NCI-H2081 treated with DMSO at 0.1 percent for 48 hours (cell line): ENCODE measurements at places on chromosomes 13 and 19.

DNA sequence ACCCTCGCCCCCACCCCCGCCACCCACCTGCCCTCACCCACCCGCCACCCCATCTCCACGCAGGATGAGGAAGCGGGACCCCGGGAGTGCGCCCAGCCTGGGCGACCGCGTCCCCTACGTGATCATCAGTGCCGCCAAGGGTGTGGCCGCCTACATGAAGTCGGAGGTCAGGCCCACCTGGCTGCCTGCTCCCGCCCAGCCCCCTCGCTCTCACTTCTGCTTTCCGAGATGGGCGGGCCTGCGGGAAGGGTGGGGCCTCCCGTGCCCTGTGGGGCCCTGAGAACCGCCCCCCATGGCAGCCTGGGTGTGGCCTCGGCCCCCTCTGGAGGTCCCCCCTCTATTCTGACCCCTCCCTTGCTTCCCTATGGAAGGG, 3.1 kb upstream of the SPIB start:
- DNase-seq, result no peak

- DNase-seq, result no peak
These were observed 2.5 kb downstream of the HSD11B1L start for GRCh38 chr19:5683177-5683886.

GRCh38 chr13:99845161-99845874, 126.2 kb downstream of the ZIC5 start:
- DNase-seq, result no peak

DNA sequence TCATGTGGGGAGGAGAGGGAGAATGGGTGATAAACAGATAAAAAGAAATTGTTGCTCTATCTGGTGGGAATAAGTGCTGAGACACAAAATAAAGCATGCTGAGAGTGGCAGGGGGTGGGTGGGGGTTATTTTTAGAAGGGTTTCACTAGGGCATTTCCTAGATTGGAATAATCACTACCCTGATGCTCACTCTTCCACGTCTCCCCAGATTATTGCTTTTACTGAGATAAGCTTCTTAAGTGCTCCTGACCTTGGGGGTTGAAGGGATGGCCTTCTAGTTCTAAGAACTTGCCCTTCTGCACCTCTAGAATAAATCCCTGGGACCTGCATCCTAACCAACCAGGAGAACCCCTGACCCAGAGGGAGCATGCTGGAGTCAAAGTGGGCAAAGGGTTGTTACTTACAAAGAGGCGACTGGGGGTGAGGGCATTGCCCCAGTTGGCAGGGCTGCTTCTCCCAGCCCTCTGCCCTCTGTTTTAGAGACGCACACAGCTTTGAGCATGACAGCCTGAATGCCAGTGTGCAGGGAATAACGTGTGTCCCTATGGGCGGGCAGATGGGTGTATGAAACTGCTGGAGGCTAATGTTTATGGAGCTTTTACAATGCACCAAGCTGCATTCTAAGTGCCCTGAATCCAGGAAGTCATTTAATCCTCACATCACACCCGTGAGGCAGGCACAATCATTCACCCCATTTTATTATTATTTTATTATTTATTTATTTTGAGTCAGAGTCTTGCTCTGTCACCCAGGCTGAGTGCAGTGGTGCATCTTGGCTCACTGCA, 743 bp downstream of the RDH8 start:
- no peak for DNase-seq

- DNase-seq, result no peak
These were observed 7.6 kb downstream of the ZNF737 start for GRCh38 chr19:20558011-20558410.
